ENCODE measurements at places on chromosomes 12 and 14.

GRCh38 chr12:132190012-132190755 is 45.9 kb downstream of the NOC4L start:
- no peak for DNase-seq

GRCh38 chr12:74781991-74782485 is 244.4 kb downstream of the ATXN7L3B start:
- DNase-seq, result no peak

DNA sequence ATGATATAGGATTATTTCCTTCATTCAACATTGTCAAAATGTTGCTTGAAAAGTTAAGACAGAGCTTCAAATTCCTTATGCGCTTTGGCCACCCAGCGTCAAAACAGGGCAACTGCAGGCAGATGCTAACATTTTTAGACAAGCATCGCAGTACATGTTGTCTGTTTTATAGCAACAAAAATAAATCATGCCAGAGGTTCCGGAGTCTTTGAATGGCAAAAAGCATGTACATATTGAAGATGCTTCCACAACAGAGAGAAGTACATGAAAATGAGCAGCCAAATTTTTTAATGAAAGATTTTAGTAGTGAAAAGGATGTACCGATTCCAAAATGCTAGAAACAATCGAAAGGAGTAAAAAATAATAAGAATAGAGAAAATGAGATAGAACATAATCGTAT is 49.8 kb upstream of the USP15 start:
- DNase-seq, result no peak

DNA sequence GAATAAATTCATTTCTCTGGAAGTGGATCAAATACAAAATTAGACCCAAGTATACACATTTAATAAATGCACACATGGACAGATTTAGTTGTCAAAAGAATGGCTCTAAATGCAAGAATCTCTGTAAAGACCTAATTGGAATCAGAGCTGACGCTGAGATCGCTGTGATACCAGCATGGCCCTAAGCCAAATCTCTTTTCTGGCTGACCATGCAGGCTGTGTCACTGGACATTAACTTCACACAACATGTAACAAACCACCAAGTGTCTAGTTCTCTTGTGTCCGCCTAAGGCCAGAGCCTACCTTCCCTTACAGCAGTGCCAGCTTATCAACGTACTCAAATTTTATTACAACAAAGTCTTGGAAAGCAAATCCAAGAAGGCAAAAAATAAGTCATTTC is 127.5 kb downstream of the MED13L start:
- DNase-seq, result no peak

DNA sequence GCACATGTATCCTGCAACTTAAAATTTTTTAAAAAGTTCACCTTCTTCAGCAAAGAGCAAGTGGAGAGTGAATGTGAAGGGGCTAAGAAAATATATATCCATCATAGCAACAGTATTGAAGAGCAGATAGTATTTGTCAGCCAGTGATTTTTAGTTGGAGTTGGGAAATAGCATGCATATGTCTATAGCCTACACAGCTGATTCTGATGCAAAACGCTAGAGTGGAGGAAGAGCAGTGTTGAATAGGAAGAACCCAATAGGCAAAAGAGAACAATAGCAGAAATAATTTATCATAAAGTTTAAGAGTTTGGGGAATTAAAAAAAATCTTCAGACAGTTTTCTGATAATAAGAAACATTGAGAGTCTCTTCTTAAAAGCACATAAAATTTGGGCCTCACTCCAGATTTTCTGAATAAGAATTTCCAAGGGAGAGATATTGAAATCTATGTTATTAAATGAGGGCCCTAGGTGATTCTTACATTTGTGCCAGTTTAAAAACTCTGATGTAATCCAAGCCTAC is 12.0 kb downstream of the PDE6H start:
- no peak for DNase-seq

DNA sequence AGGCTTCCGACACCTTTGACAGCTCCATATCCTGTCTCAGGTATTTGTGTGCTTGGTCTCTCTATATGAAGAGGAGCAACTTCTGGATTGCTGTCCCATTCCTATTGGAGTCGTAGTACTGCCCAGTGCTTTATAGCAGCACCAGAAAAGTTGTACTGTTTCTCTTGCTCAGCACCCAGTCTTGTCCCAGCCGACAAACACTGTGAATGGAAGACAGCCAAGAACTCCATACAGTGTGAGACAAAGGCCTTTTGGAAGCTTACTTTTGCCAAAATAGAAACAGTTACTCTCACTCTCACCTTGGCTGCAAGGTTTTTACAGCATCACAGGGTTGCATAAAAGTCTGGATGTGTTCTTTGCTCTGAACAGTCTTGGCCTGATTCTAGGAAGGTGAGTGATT is 105.3 kb downstream of the TGFB3 start:
- DNase-seq, result no peak

GRCh38 chr12:22350886-22351285 is 16.4 kb upstream of the ST8SIA1 start:
- DNase-seq, result no peak

- no peak for DNase-seq
These were observed 40.6 kb downstream of the C12orf42 start for GRCh38 chr12:103455020-103455763.

- no peak for DNase-seq
These were observed 332.4 kb upstream of the PRICKLE1 start for GRCh38 chr12:42921741-42922504.

GRCh38 chr12:5952031-5952430 is 7.0 kb upstream of the ANO2 start:
- DNase-seq, result no peak

GRCh38 chr12:1083151-1083888 is 92.3 kb downstream of the ERC1 start:
- DNase-seq, result peak; percentile 21

- DNase-seq, result no peak
These were observed 30.4 kb upstream of the RIMBP2 start for GRCh38 chr12:130746546-130746945.

DNA sequence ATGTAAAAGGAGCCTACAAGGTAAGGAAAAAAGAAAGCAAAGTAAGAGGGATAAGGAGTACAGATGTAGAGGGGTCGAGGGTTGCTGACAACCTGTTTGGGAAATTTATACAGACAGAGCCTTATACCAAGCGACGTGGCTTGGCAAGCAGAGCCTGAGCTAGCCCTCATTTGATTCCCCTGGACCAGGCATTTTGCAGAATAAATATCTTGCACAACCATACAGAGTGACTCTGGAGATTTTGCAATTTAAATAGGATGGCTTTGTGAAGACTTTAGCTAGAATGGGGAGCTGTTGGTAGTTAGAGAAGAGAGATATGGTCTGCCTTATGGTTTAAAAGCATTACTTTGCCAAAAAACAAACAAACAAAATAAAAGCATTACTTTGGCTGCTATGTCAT is 11.1 kb upstream of the ANO6 start:
- no peak for DNase-seq

- DNase-seq, result no peak
These were observed 106.6 kb downstream of the BTG1 start for GRCh38 chr12:92039046-92039445.

DNA sequence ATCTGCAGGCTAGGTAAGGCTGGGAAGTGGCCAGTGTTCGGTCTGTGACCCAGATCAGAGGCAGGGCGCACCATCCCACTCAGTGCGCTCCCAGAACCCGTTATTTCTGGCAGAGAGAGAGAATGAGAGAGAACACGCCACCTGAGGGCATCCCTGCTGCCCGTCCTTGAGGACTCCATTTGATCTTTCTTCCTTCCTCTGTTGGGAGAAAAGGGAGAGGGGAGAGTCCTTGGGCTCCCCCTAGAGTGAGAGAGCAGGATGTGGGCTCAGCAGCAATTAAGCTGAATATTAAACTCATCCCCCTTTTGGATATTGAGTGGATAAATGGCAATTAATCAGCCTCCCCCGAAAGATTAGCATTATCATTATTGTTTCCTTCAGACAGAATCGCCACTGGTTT is 70.6 kb downstream of the IFT43 start:
- DNase-seq, result no peak

- DNase-seq, result no peak
These were observed 7.6 kb upstream of the LRTM2 start for GRCh38 chr12:1812650-1813302.

Measured in caudate nucleus (tissue), 63 donors.